ENCODE measurements at places on chromosomes 12 and 14.
A peak's percentile ranks its signal among the peaks of the same experiment; 100 is the strongest.

GRCh38 chr12:63968673-63969072, 124.2 kb downstream of the SRGAP1 start:
- no peak for DNase-seq

GRCh38 chr12:126518596-126519200, 1453.5 kb downstream of the AACS start:
- DNase-seq: no peak

DNA sequence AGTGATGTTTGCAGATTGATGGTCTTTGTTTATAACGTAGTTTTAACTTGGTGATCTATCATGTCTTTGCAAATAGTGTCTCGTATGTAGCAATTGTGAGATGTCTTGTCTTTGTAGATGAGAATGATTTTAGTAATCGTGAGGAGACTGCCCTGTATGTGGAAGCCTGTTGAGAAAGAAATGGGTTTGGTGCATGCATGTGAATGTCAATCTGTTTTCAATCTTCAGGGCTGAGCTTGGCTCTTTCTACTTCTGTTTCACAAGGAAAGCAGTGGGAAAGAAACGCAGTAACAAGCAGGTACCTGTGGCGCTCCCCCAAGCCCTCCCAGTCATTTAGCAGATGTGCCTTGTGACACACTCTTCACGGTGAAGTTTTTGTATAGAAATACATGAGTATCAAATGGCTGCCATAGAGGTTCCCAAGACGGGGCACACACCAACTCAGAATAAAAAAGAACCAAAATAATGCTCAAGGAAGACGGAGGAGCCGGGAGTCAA, 342.8 kb upstream of the DDHD1 start:
- DNase-seq: no peak

GRCh38 chr14:79442786-79443185, 768.5 kb downstream of the DIO2 start:
- no peak for DNase-seq

DNA sequence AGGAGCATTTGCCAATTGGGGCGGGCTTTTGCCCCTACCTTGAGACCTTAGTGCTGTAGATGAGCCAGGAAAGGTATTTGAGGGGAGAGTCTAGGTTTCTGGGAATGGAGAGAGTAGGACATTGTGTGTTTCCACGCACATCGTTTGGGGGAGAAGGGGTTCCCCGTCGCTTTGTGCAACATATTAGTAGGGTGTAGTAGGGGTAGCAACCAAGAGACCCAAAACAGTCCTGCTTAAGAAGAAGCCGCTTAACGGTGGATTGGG, 694 bp upstream of the PTGES3 start:
- no peak for DNase-seq

DNA sequence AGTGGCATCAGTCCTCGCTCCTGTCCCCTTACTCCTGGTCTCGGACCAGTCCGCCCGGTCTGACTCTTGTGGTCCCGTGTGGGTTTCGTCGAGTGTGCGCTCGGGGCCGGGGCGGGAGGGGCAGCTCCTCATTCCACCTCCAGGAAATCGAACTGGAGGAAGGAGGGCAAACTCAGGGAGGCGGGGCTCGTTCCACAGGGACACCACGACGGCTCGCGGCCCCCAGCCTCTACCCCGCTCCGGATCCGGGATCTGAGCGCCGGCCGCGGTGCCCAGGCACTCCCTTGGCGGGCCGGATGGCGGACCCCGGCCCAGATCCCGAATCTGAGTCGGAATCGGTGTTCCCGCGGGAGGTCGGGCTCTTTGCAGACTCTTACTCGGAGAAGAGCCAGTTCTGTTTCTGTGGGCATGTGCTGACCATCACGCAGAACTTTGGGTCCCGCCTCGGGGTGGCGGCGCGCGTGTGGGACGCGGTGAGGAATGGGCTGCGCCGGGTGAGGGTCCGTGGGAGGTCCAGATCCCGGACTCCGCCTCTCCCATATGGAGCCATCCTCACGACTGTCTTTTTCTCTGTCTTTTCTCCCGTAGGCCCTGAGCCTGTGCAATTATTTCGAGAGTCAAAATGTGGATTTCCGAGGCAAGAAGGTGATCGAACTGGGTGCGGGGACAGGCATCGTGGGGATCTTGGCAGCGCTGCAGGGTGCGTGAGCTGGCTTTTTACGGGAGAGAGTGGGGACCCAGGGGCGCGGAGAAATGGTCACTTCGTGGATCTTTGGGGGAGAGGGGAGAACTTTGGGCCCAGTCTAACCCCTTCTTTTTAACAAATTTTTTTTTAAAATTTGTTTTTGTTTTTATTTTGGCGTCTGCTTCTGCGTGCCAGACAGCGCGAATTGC, at the start of gene EEF1AKMT3:
EEF1AKMT3 (plus strand) TSS at position 186 of the 894 bp plus-strand sequence; CDS start at position 297, 111 bp downstream.
- peak; percentile 47 for DNase-seq

- DNase-seq: no peak
Observed at GRCh38 chr12:67451206-67451605, 182.0 kb downstream of the CAND1 start.
